ENCODE measurements at places on chromosomes 7 and 10. TPM values are rescaled to one million over a fixed set of nuclear protein-coding genes. Genes with fewer than 3 reads are reported as not detected.

PTN gene
- total RNA-seq: 18.8 TPM

TSPAN12 gene
- 56.9 TPM for total RNA-seq

- DNase-seq: no peak
Measured at GRCh38 chr7:51256209-51256781, 60.3 kb downstream of the COBL start.

- no peak for DNase-seq
Measured at GRCh38 chr10:29157321-29157720, 131.5 kb upstream of the LYZL1 start.

DNA sequence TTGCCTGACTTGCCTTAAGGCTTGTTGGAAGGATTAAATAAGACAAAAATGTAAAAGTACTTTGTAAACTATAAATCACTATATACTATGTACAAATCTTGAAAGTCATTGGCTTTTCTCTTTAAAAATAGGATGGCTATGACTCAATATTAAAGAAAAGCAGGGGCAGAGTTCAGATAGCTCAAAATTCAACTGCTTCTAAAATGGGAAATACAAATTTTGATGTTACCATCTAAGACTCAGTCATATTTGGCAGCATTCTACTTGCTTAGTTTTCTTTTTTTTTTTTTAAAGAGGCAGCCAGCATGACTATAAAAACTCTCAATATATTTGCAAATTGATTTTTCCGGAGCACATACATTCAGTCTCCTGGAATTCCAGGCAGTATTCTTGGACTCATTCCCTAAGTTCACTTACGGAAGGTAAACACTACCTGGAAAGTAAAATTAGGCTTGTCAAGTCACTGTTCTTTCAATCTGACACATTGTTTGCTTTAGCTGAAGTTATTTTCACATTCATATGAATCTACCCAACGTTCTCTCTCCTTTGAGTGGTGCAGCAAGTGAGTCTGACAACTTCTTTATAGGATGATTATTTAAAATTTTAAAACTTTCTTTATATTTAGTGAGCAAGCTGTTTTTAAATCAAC is 133.8 kb upstream of the CCDC6 start:
- DNase-seq: no peak

DNA sequence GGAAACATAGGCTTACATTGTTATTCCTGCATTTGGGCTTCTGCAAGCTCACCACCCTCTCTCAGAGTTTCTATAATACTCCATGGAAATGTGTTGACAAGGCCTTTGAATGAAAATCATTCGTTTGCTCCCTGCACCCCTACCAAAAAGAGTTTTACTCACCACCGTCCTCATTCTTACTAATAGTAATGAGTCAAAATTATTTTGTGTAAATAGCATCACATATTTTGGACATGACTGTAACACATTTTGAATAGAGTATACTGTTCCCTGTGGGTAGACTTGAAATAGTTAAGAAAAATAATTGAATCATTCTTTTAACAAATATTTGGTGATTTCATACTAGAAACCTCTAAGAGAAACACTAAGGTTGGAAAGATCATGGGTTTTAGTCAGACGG is 84.6 kb downstream of the AKAP9 start:
- no peak for DNase-seq

Measured in Right ventricle myocardium superior (tissue), 1 donor.